IPS-NIHi11 (cell line): ENCODE measurements at places on chromosomes 6 and 20.

- DNase-seq = peak; percentile 97
These were observed 30.5 kb downstream of the GRM4 start for GRCh38 chr6:34115403-34115795.

- no peak for DNase-seq
These were observed 330.8 kb downstream of the BCKDHB start for GRCh38 chr6:80437221-80437620.

GRCh38 chr6:128161839-128162238 lies 261.0 kb upstream of the THEMIS start:
- DNase-seq = no peak

DNA sequence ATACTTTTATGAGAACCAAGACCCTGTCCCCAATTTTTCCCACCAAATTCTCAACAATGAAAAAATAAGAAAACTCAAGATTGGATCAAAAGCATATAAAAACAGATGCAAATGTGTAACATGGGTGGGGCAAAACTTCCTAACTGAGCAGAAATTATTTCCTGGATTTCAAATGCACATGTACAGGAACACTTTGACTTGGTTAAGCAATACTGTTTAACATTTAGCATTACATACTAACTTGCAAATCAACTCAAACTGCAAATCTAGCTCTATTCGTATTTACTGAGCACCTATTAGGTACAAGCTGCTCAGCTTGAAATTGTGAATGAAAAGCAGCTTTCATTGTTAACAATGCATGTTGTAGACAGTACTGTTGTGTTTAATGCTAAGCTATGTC lies 40.2 kb downstream of the BMP5 start:
- no peak for DNase-seq

DNA sequence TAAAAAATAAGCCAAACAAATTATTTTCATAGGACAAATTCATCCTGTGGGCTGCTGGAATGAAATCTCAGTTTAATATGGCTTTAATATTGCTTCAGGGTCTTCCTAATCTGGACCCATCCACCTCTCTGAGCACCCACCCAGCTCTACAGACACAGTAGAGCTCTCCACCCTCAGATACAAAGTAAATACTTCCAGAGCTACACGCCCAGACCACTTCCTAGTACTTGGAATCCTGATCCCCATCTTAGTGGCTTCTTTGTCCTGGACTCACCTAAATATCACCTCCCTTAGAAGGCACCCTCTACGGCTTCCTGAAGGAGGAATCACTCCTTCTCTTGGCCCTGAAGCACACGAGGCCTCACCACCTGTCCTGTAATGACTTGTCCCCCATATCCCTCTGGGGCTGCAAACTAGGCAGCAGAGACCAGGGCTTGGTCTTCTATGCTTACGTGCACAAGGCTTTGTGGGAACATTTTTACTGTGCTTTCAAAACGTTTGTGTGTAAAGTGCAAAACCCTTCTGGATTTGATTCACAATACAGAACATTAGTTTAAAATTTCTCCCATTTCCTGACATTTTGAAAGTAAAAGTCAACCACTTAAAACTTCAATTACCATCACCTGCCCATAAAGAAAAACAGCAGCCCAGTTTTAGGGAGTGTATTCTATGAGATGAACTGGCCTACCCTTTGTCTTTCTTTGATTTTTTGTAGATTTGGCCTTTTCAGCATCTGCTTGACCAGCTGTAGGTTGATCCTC lies 2.4 kb downstream of the CTCFL start:
- DNase-seq = no peak

DNA sequence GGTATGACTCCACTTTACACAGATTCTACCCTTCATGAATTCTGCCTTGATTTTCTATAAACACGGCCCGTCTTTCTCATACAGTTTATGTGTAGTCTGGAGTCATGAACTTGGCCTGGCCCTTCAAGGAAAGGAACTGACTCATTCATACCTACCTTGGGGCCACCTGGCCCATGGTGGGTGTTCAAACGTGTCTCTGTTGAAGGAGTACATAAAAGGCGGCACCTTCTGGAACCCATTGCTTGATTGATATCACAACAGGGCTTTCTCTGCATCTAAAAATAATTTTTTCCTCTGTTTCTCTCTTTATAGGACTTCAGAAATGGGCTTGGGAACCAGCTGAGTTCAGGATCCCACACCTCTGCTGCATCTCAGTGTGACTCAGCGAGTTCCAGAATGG lies 363.0 kb upstream of the SOX4 start:
- no peak for DNase-seq

DNA sequence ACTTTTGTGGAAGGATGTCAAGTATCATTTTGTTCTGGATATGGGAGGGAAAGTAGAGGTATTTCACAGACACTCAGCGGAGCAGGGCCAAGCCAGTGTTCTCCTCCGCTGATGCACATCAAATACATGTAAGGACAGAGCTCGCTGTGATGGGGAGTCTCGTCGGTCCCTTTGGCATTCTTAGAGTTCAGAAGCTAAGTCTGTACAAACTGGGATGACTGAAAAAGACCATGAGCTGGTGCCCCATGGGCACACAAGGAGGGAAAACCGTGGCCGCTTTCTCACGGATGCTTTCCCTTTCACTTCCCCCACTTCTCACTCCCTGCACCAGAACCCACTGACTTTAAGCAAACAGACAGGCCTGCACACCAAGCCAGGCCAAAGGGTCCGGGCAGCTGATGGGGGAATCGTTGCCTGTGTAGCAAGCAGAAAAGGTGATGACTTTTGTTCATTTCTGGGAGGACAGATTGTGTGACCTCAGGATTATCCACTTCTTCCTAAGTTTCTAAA lies 27.7 kb upstream of the MPC1 start:
- no peak for DNase-seq

GRCh38 chr6:128479048-128479666 lies 41.2 kb downstream of the PTPRK start:
- DNase-seq = no peak
